ENCODE measurements at places on chromosomes 3 and 15. TPM values are rescaled to one million over a fixed set of nuclear protein-coding genes. Genes with fewer than 3 reads are reported as not detected.

EPHA6 gene
- not detected for total RNA-seq

LMCD1 gene
- 0.81 TPM for total RNA-seq

IFRD2 gene
- total RNA-seq = 125 TPM

DNA sequence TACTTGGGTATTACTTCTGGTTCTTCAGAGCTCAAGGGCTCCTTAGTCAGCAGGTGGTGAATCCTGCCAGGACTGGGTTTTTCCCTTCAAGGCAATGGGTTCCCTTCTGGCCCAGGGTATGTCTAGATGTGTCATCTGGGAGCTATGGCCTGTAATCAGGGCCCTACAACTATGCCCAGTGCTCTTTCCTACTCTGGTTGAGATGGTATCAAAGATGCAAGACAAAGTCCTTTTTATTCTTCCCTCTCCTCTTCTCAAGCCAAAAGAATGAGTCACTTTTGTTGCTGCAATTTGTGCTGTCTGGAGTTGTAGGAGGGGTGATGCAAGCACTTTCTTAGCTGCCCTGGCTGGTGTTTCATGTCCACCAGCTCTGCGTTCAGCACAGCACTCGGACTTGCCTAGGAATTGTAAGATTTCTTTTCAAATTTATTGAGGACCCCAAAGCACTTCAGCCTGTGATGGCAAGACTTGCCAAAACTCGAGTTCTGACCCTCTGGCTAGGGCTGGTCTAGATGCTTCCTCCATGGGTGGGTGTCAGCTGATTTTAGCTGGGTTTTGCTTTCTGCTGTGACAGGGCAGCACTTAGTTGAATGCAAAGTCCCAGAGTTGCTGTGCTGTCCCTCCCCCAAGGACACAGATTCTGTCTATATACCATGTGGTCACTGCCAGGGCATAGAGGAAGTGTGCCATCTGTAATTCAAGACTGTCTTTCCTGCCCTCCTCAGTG, 129.2 kb upstream of the CBLB start:
- peak; percentile 26 for DNase-seq

GRCh38 chr15:32852771-32853170, 135.0 kb downstream of the GREM1 start:
- no peak for DNase-seq

GRCh38 chr15:96115642-96116041, 214.9 kb upstream of the NR2F2 start:
- no peak for DNase-seq

DNA sequence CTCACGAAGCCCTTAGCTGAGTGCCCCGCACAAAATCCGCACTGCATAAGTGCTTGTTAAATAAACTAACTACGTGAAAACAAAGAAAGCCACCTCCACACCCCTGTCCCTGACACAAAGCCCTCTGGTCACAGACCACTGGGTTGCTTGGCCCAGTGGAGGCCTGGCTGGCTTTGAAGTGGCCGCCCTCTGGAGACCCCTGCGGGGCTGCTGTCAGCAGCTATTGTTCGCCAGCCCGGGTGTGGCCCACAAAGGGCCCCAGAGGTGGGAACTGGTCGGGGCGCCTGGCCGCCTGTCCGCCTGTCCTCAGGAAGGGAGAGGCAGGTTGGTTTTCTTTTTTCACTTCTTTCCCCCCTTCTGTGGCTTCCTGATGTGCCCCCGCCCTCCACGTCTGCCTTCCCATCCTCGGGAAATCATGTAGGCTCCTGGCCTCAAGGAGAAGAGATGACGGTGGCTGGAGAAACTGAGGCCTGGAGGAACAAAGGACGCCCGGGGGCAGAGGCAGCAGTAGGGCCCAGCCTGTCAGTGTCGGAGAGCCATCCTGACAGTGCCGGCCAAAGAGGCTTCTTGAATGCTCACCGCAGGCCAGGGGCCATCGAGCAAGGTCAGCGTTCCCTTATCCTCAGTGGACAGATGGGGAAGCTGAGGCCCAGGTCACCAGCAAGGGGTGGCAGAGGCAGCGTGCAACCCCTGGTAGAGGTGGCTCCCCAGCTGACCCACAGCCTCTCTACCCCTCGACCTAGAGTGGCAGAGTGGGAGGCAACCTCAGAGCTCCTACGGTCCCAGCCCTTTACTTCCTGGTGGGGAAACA, 61.1 kb downstream of the SLC6A6 start:
- no peak for DNase-seq

Measured in activated naive CD4-positive, alpha-beta T cell treated with anti-CD3 and anti-CD28 coated beads for 36 hours (primary cell).